ENCODE measurements at places on chromosomes 12 and 14. TPM values are rescaled to one million over a fixed set of nuclear protein-coding genes. Genes with fewer than 3 reads are reported as not detected.
A peak's percentile ranks its signal among the peaks of the same experiment; 100 is the strongest.

DNA sequence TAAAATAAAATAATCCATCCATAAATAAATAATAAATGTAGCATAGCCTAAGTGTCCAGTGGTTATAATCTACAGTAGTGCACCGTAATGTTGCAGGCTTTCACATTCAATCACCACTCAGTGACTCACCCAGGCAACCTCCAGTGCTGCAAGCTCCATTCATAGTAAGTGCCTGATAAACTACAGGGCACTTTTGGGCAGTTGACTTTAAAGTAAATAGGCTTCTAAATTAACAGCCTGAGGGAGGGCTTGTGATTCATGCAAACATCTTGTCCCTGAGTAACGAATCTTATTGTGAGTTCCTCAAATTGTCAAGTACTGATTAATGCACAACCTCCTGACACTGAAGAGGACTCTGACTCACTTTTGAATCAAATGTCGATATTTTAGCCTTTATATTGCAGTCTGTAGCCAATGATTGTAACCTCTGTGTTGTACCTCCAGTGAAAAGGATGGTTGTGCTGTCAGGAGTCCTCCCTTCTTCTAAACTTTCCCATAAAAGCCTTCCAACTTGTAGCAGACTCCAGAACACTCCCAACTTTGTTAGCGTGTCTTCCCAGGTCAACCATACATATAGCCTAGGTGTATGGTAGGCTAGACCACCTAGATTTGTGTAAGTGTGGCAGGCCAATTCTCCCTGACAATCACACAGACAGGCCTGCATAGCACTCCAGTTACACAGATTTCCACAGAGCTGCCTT lies 55.0 kb upstream of the BICD1 start:
- peak; percentile 64 for DNase-seq

Gene TRIM9
- not detected for total RNA-seq

- no peak for DNase-seq
Observed at GRCh38 chr12:132138941-132139871, 4.9 kb downstream of the DDX51 start.

DNA sequence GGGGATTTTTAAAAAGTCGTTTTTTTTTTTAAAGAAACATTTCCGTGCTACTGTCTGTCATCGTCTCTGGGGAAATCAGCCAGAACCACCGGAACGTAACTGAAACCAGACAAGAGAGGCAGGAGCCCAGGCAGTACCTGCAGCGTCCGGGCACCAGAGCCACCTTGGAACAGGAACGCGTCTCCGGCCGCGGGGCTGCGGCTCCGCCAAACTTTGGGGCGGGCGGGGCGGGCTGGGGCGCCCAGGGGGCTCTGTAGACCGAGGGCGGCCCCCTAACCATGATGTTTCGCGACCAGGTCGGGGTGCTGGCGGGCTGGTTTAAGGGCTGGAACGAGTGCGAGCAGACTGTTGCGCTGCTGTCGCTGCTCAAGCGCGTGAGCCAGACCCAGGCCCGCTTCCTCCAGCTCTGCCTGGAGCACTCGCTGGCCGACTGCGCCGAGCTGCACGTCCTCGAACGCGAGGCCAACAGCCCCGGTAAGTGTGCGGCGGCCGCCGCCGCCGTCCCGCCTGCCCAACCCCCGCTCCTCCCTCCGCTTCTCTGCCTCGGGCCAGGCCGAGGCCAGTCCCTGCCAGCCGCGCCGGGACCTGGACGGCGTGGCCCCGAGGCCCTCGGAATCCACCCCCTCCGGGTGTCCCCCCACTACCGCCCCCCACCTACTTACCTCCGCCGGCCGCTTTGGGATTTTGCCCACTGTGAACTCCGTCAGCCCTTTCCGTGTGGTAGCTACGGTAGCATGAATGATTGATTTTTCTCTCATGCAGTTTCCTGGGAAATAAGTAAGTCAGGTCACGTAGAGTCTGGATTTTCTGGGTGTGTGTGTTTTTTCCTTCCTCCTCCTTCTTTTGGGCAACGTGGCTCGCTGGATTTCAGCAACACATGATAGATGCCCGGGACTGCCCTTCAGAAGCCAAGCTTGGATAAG lies 972 bp downstream of the SAMD4A start:
- peak; percentile 58 for DNase-seq

DNA sequence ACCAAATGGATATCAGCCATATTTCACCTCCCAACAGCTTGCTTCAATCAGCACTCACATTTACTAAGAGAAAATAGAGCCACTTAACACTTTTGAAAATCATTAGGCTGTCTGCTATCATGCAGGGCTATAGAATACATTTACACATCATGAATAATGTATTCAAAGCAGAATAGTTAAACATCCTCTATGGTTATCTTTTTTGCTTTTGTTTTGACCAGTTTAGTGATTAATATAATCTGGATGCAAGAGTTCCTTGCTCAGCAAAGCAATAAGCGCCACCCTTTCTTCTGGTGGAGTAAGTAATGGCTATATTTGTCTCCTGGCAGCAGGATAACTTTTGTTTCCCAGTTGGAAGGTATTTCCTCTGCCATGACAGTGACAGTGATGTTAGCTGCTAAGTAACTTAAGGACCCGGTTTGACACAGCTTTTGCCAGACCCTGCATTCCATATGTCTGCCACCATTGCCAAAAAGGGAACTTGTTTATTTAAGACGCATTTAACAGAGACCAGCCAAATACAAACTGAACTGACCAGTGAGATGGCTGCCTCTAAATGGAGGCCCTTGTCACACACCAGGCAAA lies 70.3 kb upstream of the NR2C1 start:
- peak; percentile 62 for DNase-seq

- peak; percentile 51 for DNase-seq
Observed at GRCh38 chr12:47819138-47819895, 386 bp downstream of the HDAC7 start.

Gene CACNA1C
- total RNA-seq = 0.14 TPM

GRCh38 chr14:58677996-58678395 lies 40.2 kb downstream of the DACT1 start:
- no peak for DNase-seq

GRCh38 chr14:101508948-101509729 lies 52.2 kb upstream of the DIO3 start:
- no peak for DNase-seq

DNA sequence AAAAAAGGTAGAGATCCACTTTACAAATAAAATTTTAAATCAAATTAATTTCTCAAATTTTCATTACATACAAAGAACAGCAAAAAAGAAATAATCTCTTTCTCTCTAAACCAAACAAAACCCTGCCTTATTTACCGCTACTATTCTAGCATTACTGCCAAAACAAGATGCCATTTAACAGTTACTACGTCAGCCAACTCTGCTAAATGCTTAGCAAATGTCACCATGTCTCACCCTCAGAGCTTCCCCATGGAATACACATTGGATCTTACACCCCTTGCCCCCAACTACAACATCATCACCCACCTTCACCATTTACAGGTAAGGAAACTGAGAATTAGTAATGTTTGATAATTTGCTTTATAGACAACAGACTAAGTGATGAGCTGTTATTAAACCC lies 23.0 kb upstream of the NR2C1 start:
- no peak for DNase-seq

GRCh38 chr14:69291891-69292561 lies 32.1 kb downstream of the GALNT16 start:
- DNase-seq = peak; percentile 14

DNA sequence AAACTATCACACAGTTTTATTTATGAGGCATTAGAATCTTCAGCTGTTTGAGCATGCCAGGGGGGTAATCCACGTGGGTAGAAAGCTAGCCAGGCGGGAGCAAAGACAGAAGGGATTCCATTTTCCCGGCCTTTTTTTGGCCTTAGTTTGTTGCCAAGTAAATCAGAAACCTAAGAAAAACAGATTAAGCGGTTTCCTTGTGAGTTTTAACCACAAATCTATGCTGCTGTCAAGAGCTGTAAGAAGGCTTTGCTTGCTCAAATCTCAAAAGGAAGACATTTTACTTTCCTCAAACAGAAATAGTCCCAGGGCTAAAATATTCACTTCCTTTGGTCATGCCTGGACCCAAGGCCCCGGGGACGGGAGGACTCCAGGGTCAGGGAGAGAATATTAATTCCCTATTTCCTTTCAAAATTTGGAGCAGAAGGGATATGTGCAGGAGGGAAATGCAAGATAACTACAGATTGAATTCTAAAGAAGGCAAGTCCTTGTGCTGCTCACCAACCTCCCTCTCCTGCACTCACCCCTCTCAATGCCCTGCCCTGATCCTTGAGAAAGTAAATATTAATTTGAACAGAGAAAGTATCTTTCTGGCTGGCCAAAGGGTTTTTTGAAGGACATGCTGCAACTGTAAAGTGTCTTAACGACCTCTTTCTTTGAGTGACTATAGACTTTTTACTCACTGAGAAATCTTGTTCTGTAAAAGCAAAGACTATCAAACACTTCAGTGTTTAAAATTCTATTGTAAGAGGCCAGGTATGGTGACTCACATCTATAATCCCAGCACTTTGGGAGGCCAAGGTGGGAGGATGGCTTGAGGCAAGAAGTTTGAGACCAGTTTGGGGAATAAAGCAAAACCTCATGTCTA lies 75.7 kb downstream of the HSD17B6 start:
- no peak for DNase-seq

Gene PMCH
- not detected for total RNA-seq

Gene P2RX7
- 8.8 TPM for total RNA-seq

- DNase-seq = no peak
Observed at GRCh38 chr12:114614040-114614439, 69.9 kb downstream of the TBX3 start.

Gene RHOJ
- total RNA-seq = 76.3 TPM

- no peak for DNase-seq
Observed at GRCh38 chr12:45697371-45697770, 32.1 kb upstream of the ARID2 start.

DNA sequence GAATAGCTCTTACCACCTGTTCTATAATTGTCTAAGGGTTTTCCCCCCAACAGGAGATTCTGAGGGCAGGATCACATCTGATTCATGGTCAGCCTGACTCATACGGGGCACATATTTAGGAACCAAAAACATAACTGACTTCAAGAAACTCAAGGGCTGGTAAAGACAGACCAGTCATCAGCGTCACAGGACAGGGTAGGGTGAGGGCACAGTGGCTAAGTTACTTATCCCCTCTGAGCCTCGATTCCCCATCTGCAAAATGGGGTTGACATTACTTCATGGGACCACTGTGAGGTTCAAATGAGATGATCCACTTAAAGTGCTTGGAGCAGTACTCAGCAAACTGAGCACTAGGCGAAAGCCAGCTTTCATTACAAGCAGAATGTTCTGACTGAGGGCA lies 606 bp downstream of the CINP start:
- peak; percentile 43 for DNase-seq

DNA sequence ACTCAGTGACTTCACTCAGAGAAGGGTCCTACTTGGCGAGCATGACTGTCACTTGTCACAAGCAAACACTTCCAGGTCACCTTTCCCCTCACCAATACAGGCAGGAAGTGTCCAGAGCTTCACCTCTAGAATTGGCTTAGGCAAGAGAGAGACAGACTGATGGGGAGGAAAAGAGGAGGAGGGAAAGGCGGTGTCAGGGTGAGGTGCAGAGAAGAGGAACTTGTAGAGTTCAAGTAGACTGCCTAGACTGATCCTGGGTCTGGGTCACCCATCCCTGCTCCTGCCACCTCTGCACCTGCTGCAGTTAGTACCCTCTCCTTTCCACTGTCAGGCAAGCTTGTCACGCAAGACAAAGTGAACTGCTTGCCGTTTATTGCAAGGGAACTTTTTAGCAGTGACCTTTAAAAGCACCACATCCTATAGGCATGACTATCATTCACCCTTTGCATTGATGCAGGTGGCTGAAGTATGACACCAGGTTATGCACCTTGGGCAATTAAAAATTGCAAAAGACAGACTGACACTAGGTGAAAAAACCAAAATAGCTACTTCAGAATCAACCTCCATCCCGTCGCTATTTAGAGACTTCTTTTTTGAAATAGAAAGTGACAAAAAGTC lies 292.4 kb downstream of the SYT1 start:
- no peak for DNase-seq

GRCh38 chr14:33432407-33433023 lies 493.8 kb downstream of the NPAS3 start:
- DNase-seq = peak; percentile 59

DNA sequence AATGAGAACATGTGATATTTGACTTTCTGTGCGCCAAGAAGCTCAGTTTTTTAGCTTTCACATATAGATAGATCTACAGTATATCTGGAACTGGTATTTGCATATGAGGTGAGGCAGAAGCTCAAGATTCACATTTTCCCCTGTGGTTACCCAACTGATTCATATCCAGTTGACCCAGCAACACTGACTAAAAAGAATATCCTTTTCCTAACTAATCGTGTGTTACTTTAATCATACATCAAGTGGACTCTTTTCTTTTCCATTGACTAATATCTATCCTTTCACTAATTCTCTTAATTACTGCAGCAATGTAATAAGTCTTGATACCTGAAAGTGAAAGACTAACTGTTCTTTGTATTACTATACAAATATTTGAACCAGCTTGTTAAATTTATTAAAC lies 236.1 kb downstream of the AEBP2 start:
- DNase-seq = no peak

DNA sequence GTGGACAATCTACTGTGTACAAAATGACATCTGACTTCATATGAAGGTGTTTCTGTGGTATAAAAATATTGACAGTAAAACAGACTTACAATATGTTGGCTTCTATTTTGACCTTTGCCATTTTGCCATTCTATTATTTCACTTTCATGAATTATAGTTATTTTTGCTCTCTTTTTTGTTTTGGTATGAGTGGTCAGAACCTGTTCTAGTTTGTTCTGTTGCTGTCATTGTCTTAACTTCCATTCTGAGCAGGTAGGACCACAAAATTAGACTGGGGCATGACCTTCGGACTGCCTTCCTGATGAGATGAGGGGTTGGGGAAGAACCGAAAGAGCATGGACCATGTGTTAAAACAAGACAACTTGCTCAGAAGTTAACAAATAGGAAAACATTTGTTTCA lies 36.5 kb upstream of the IFNG-AS1 start:
- no peak for DNase-seq

Gene GZMB
- total RNA-seq = not detected

- DNase-seq = peak; percentile 52
Observed at GRCh38 chr12:1518591-1519516, 75.5 kb downstream of the FBXL14 start.

DNA sequence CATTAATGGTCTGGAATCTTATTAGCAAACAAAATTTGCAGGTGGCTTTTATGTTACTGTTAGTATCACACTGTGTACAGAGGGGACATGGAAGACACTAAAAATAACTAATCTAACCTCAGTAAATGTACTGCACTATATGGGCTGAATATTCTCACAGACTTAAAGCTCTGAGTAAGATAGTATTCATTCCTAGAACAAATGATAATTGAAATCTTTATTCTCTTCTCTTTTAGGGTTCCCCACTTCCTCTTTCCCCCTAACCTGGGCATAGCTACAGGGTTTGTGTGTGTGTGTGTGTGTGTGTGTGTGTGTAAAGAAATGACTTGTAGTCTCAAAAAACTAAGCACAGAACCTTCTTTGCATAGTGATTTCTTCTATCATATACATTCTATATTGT lies 21.4 kb upstream of the HECTD1 start:
- no peak for DNase-seq

DNA sequence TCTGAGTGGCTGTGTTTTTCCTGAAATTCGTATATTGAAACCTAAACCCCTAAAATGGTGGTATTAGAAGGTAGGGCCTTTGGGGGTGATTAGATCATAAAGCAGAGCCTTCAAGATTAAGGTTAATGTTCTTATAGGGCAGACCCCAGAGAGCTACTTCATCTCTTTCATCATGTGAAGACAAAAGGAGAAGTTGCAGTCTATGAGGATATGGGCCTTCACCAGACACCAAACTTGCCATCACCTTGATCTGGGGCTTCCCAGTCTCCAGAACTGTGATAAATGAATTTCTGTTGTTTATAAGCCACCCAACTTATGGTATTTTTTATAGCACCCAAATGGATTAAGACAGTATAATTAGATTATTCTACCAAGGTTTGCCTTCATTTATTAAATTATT lies 275.0 kb upstream of the ATP2B1 start:
- DNase-seq = no peak
